ENCODE measurements at places on chromosomes 12 and 14.

DNA sequence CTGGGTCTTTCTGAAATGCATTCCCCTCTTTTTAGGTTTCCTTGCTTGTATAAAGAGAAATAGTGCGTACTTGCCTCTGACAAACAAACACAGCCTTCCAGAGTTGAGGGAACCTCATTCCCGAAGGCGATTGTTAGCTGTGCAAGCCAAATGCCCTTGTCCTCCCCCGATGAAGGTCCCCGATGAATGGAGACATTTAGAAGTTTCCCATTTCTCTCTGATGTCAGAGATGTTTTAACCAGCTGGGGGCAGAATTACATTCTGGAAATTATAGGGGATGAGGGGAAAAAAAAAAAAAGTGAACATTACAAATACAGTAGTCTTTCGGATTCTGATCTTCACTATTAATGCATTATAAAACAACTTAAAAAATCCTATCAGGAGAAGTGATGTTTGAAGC, 366.8 kb downstream of the VRK1 start:
- no peak for DNase-seq

- DNase-seq: peak; percentile 2
Observed at GRCh38 chr12:110475426-110475825, 6.8 kb downstream of the FAM216A start.

DNA sequence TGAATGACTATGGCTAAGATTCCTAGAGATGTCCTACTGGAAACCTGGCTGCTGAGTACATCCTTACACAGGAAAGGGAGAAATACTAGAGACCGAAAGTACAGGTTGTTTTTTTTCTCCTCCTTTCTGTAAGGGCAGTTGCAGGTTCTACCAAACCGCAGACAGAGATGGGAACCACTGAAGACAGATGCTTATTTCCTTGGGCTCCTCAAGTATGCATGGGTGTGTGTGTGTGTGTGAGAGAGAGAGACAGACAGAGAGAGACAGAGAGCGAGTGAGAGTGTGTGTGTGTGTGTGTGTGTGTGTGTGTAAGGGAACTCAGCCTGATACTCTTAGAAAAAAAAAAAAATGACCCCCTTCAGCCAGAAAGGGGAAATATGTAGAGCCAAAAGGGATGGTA, 42.5 kb downstream of the MAP4K5 start:
- DNase-seq: no peak

DNA sequence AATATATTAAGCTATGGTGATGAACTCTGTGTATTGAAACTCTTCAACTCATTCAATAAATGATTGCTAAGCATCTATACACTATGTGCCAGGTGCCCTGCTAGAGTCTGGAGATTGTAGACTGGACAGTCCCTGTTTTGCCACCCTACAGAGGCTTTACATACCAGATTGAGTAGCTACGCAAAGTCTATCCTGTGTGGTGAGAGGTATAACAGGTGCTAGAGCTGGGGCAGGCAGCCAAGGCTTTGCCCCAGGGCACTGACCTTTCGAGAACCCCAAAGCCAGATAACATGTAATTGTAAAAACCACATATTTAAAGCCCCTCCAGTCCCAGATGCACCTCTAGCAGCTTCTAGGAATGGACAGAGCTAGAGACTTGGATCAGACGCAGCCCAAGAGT, 52.8 kb downstream of the PPM1H start:
- no peak for DNase-seq

GRCh38 chr12:93279565-93280412, 97.9 kb upstream of the NUDT4 start:
- no peak for DNase-seq

- DNase-seq: no peak
Observed at GRCh38 chr12:76006028-76006925, 25.3 kb downstream of the PHLDA1 start.

DNA sequence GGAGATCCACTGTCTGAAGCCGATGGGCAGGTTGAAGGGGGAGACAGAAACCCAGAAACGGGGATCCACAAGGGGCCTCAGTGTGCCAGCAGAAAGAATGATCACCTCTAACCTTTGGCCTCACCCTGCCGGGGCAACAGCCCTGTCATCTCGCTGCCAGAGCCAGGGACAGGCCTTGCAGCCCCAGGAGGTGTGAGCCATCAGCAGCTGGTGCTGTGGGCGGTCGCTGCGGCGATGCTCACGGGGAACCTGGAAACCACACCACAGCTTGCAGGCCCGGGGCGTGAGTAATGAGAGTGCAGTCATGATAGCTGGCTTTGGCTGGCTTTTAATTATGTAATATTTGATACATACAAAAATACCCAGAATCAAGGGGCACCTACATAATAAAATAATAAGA, 4.7 kb upstream of the TTC7B start:
- peak; percentile 29 for DNase-seq

DNA sequence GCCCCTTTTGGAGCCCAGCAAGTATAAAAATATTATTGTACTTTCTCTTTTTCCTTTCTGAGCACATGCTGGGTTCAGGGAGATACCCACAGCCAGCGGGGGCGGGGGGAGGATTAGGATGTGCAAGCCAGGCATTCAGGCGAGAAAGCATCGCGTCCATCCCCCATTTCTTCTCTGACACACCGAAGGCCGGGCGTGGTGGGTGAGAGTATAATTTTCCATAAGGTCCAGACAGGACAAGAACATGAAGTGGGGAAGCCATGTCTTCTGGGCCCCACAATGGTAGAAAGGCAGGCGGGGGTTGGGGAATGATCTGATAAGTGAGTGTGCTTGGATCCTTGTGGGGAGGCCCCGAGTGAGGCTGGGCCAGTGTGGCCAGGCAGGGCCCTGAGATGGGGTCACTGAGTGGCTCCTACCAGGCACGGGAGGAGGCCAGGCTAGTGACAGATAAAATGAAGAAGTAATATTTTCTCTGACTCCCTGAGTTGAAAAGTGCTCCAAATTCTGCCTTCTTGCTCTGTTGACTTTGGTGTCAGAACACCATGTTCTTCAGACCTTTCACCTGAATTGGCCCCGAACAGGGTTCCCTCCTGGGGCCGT, 10.7 kb upstream of the LRTM2 start:
- DNase-seq: no peak

- peak; percentile 18 for DNase-seq
Observed at GRCh38 chr14:33587791-33588190, 363.1 kb downstream of the EGLN3 start.

- no peak for DNase-seq
Observed at GRCh38 chr12:1380171-1380851, 214.1 kb downstream of the FBXL14 start.

GRCh38 chr14:43413084-43413483, 1094.0 kb downstream of the FSCB start:
- no peak for DNase-seq
